ENCODE measurements at places on chromosomes 1 and 21.

GRCh38 chr1:209364716-209365115 is 218.8 kb upstream of the CAMK1G start:
- DNase-seq, result no peak

DNA sequence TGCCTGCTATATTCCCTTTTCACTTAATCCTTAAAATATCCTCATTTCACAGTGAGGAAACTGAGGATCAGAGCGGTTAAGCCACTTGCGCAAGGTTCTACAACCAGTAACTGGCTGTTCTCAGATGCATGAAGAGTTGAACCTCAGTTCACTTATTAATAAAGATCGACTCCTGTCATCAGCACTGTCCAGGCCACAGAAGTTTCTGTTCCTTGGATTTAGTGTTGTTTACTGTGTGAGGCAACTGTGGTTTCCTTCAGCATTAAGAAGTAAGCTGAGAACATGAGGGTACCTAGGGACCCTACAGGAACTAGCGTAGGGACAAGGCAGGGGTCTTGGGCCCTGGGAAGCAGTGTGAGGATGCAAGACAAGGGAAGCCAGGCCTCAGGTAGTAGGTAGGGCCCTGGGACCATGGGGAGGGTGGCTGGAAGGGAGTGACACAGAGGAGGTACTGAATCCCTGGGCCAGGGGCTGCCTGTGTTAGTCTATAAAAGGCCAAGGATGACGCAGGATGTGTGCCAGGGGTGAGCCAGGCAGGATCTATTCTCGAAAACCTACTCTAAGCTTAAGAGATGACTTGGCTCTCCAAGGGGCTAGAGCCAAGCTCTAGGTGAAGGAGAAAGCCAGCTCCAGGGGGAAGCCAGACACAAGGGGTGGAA is 181.2 kb upstream of the CSF3R start:
- DNase-seq, result no peak

DNA sequence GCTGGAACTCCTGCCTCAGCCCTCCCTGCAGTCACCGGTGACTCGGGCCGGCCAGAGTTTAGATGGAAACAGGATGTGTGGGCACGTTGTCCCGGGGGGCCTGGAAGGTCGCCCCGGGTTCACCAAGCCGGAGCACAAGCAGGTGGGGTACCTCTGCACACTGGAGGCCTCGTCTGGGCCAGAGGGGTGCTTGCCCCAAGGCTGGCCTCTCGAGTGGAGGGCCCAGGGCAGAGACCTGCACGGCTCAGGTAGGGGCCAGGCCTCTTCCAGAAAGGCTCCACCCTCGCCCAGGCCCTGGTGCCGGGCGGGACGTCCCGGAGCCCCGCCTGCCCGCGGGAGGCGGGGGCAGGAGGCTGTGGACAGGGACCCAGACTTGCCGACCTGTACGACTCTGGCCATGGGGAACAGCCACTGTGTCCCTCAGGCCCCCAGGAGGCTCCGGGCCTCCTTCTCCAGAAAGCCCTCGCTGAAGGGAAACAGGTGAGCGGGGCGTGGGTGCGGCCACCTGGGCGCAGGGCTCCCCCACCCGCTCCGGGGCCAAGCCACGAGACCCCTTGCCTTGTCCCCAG is at the start of gene PLEKHN1:
PLEKHN1 (plus strand) TSS at position 348 of the 569 bp plus-strand sequence; CDS start at position 398, 50 bp downstream.
- DNase-seq, result no peak

GRCh38 chr21:42846221-42846620 is 33.1 kb downstream of the WDR4 start:
- no peak for DNase-seq

DNA sequence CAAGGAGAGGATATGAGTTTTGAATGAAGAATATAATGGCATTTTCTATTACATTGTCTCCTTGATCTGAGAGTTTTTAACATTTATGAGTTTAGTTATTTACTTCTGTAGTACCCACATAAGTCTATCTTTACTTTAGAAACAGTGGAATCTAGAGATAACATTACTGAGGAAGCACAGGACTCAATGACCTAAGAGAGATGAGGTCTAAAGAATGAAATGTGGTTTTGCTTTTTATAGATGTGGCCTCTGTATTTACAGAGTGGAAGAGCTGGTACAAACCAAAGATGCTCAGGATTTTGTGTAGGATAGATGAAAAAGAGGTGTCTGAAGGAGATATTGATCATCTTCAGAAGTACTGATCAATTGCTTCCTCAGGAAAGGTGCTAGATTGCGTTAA is 177.3 kb downstream of the KCTD3 start:
- DNase-seq, result no peak

DNA sequence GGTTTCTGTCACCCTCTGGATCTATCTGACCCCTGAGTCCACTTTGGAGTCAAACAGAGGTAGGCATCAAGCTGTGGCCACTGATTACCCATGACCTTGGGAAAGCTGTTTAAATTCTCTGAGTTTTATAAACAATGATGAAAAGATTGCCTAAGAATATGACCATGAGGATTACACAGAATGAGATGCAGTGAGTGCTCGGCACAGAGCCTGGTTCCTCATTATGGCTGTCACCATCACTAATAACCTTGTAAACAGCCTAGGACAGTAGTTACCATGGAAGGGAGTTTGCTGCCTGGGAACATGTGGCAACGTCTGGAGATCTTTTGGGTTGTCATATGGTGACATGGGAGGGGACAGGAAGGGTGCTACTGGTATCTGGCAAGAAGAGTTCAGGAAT is 248.3 kb upstream of the KAZN start:
- no peak for DNase-seq

- DNase-seq, result no peak
These were observed 613.4 kb upstream of the ADAMTS5 start for GRCh38 chr21:27580276-27580675.

DNA sequence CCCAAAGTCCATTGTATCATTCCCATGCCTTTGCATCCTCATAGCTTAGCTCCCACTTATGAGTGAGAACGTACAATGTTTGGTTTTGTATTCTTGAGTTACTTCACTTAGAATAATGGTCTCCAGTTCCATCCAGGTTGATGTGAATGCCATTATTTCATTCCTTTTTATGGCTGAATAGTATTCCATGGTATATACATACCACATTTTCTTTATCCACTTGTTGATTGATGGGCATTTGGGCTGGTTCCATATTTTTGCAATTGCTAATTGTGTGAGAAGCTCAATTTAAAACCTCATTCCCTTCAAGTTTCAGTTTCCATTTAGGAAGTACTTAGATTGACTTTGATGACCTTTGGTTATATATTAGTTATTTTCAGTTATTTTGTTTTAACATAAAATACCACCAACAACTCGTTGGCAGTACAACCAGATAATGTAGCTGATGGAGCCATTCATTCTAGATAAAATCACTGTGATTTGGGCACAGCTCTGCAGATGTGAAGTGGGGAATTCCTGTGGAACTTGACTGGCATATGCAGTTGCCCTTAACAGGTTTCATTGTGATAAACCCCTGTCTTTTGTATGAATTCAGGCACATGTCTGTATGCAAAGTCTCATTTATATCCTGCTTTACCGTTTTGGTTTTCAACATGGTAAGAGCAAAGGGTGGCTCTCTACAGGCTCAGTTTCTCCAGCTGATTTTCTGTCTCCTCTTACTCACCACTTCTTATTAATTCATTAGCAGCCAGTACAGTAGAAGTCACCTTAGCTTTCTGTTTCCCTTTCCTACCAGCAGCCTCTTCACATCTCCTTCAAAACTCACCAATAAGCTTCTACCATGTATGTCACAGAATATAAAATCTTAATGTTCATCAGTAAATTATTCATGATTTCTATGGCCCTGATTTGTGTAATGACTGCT is 170.9 kb downstream of the C1orf21 start:
- DNase-seq, result no peak

- DNase-seq, result no peak
These were observed 34.2 kb downstream of the KCNQ4 start for GRCh38 chr1:40817791-40818263.

DNA sequence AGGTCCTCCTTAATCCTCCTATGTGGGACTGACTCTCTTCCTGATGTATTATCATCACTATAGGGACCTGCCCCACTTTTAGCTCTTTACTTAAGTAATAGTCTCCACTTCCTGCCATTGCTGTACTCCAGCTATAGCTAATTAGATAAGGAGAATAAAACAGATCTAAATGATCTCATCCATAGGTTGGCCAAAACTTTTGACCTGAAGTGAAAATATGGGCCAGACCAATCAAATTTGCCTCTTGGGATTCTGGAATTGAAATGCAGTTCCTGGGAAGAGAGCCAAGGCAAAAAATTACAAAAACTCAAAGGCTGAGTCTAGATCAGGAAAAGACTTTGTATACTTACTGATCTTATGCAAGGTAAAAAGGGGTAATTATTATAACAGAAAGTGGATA is 36.1 kb upstream of the PDE4B start:
- no peak for DNase-seq

- DNase-seq, result no peak
These were observed 128.5 kb upstream of the ERRFI1 start for GRCh38 chr1:8154621-8155052.

GRCh38 chr1:223842784-223843183 is 3.0 kb downstream of the TP53BP2 start:
- no peak for DNase-seq

- DNase-seq, result no peak
These were observed 11.7 kb upstream of the ENO1 start for GRCh38 chr1:8889925-8890785.

GRCh38 chr1:6612641-6613360 is 730 bp upstream of the PHF13 start:
- no peak for DNase-seq

- no peak for DNase-seq
These were observed 472.0 kb downstream of the SMYD3 start for GRCh38 chr1:246035060-246035541.

- DNase-seq, result no peak
These were observed 43.0 kb upstream of the RAVER2 start for GRCh38 chr1:64701886-64702285.

DNA sequence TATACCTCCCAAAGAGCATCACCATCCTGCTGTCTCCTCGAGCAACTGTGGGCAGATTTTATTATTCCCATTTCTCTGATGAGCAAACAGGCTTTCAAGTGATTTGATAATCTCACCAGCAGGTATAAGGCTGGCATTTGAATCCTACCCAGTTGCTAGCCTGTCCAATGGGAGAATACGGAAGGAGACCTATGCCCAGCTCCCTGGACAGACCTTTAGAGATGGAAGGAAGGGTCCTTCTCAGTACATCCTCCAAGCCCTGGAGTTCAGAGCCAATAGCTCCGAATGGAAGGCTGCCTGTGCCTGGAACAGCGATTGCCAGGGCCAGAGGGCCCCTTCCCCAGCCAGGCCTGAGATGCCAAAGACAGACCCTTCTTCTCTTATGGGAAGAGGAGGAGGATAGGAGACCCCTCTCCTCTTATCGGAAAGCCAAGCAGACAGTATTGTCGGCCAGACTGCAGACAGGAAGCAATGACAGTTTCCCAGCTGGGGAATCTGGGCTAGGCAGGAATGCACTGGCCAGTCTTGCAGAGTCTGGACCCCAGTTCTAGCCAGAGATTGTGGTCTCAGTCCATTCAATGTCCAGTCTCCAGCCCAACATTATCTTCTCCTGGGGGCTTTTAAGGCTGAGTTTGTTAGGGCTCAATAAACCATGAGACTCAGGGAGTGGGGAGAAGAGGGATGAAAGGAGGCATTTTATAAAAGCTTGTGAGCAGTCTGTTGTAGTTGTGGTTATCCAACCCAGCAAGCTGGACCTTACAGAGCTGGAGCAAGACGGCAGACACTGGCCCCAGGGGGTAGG is 2.0 kb downstream of the IFFO2 start:
- no peak for DNase-seq

Measured in vagina (tissue), 2 donors.